ENCODE measurements at places on chromosomes 7 and 10.

DNA sequence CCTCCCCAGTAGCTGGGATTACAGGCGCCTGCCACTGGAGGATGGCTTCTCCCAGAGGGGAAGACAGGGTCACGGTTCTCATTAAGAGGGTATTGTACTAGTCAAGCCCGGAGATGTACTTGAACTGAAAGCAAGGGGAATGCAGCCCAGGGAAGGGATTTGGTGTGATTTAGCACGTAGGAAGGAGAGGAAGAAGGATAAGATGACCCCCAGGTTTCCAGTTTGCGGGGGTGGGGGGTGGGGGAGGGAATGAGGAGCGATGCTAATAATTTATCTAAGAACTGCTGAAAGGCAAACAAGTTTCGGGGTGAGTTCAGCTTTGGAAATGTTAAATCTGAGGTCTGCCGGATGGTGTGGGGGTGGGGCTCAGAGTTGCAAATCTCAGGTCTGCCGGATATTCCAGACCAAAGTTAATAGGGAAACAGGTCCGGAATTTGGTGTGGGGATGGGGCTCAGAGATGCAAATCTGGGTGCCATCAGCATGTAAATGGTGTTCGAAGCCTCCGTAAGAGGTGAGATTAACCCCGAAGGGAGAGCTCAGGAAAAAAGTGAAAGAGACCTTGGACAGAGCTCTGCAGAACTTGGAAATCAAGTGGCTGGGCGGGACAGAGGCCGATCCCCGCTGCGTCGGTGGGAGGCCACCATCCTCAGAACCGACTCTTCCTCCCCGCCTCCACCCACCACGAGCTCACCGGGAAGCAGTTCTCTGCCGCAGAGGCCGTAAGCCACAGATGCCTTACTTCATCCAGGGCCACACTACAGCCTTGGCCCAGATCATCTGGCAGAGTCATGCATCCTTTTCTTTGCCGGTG is 1.6 kb upstream of the SEPHS1 start:
- DNase-seq, result no peak

GRCh38 chr7:139589474-139589873 is 66.0 kb downstream of the CLEC2L start:
- no peak for DNase-seq

DNA sequence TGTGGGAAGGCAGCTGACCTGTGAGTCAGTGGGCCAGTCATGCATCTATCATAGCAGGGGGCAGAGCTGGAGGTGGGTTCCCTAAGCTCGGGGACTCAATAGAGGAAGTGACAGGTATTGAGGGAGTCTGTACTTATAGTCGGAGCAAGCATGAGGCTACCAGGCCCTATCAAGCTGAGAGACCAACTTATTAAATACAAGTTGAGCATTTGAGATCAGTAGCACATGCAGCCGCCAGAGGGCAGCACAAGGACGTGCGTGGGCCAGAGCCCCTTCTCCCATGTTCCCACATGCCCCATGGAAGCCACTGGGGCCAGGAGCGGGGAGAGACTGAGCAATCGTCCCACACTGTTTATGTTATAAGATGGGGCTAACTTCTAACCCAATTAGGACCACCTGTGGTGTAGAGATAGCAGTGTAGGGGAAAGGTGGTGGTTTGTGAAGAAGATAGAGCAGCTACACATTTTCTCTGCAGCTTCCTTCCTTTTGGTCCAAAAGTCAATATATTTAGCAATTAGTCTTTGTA is 13.0 kb upstream of the STK31 start:
- DNase-seq, result peak; percentile 12

GRCh38 chr10:102713539-102713813 is 721 bp downstream of the ARL3 start:
- no peak for DNase-seq

- DNase-seq, result no peak
Measured at GRCh38 chr7:125814100-125814499, 884.5 kb upstream of the POT1 start.

- no peak for DNase-seq
Measured at GRCh38 chr10:986881-987619, 1.2 kb upstream of the GTPBP4 start.

- no peak for DNase-seq
Measured at GRCh38 chr10:12382157-12382548, 32.8 kb downstream of the CAMK1D start.

DNA sequence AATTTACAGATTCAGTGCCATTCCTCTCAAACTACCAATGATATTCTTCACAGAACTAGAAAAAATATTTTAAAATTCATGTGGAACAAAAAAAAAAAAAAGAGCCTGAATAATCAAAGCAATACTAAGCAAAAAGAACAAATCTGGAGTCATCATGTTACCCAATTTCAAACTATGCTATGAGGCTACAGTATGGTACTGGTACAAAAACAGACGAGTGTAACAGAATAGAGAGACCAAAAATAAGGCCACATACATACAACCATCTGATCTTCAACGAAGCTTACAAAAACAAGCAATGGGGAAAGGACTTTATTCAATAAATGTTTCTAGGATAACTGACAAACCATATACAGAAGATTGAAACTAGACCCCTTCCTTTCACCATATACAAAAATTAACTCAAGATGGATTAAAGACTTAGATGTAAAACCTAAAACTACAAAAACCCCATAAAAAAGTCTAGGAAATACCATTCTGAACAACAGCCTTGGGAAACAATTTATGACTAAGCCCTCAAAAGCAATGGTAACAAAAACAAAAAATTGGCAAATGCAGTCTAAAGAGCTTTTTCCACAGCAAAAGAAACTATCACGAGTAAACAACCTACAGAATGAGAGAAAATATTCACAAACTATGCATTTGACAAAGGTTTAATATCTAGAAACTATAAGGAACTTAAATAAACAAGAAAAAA is 207.7 kb downstream of the PTN start:
- no peak for DNase-seq

DNA sequence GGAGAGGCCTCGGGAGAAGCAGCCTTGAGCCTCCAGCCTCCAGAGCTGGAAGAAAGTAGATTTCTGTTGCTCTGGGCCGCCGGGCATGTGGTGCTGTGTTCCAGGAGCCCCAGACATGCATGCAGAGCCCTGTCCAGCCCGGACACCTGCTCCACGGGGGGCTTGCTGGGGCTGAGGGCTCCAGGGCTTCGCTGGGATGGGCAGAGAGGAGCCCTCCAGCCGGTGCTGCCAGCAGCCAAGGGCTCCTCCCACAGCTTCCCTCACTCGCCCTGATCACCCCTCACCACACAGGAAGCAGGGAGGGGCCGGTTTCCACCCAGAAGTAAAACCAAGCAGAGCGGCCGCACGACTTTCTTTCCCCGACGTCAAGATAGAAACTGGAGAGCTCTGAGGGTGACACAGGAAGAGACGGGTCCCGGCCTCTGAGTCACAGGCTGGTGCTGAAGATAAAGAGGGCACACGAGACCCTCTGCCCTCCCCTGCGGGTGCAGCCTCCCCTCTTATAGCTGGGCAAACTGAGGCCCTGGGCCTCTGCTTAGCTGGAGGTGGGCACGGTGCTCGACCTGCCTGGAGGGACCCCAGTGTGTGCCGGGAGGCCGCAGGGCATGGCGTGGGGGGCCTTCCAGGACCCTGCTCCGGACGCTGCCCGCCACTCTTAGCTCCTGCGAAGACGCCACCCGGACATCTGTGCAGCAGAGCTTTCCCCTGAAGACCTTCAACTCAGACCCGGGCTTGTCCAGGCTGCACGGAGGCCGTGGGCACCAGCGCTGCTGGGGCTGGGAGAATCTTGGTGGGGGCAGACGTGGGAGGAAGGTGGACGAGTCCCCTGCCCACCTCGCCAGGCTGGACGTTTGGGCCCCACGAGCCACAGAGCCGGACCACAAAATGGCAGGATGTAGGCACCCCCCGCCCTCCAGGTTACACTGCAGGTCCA is 31.1 kb downstream of the ADAP1 start:
- DNase-seq, result peak; percentile 83

DNA sequence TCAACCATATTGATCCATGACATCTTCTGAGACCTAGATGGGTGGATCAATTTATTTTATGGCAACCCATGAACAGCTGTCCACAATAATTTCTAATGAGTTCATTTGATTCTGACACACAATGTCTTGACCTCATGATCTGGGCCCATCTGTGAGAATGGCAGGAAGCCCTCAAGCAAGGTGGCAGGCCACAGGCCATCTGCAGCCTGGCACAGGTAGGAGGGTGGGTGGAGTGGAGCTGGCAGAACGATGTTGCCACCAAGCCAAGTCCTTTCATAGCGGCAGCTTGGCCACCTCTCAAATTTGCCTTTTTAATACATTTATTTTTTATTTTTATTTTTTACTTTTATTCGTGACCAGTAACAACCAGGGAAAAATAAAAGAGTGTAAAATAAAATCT is 1181.6 kb upstream of the SORCS1 start:
- no peak for DNase-seq

DNA sequence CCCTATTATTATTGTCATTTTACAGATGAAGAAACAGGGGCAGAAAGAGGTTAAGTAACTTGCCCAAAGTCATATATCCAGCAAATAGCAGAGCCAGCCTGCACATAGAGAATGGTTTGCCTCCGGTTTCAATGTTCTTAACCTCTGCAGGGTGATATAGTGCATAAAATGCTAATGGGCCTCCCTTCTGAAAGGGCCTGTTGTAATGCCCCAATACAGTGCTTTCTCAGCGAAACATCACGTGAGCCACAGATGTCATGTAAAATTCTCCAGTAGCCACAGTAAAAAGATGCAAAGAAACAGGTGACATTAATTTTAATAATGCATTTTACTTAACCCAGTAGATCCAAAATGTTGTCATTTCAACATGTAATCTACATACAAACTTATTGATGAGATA is 38.1 kb downstream of the LRGUK start:
- no peak for DNase-seq

DNA sequence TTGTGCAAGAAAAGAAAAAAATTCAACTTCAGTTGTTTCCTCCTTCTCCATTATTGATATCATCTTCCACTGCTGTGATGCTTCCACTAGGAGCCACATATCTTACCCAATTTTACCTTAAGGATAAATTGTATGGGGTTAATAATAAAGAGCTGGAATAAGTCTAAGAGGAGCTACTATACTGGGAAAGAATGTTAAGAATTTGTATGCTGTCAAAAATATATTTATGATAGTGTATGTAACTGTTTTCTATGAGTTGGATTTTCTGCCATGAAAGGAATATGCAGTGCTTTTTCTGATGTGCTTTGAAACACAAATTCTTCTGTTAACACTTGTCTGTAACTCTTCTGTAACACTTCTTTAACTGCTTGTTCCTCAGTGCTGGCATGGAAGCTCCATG is 219.1 kb downstream of the VTI1A start:
- DNase-seq, result no peak

DNA sequence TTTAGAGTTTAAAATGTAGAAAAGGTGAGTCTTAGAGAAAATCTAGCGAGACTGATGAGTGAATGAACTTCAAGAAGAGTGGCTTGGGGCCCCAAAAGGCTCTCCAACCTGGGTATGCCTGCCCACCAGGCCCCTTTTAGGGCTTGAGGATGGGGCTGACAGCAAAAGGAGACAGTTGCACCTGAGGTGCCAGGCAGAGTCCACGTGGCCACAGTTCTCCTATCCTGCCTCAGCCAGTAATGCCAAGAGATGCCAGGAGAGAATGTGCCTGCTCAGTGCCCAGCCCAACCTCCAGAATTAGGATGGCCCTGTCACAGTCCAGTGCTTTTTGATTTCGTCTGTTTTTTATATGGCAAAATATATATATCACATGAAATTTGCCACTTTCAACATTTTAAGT is 156.5 kb downstream of the SLIT1 start:
- no peak for DNase-seq

DNA sequence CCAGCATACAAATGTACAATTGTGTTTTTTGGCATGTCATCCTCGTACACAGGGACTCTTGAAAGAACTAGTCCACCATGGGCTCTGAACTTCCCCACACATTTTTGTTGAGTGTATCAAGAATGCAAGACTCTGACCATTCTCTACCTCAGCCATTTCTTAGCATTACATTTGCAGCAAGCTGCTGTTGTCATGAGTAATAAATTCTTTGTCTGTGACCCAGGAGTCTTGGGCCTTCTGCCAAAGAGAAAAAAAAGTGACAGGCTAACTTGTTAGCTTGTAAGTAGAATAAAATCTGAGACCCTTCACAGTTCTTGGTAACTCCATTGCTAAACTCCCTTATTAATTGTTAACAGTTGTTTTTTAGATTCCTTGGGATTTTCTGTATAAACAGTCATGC is 542.3 kb upstream of the MBL2 start:
- DNase-seq, result no peak

GRCh38 chr7:143145-143751 is 49.1 kb upstream of the FAM20C start:
- no peak for DNase-seq

Measured in stimulated activated CD4-positive, alpha-beta T cell treated with anti-CD3 and anti-CD28 coated beads, TNF-alpha, amount 100 ng/mL, for 4 hours (primary cell).